ENCODE measurements at places on chromosomes 4 and X.

DNA sequence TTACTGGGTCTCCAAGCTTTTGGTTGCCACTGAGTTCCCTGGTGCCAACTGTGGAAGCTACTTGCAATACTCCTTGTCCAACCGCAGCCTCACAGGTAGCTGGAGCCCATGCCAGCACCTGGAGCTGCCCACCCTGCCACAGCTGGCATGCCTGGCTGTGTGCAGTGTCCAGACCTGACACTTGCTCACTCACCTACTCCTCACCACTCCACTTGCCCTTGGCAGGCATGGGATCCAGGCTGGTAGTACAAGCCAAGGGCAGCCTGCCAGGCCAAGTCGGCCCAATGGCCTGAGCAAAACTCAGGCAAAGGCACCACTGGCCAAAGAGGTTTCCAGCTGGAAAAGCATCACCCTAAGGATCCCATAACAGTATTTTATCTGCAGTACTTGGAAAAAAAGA, 246.3 kb downstream of the PDGFC start:
- DNase-seq: peak; percentile 70

DNA sequence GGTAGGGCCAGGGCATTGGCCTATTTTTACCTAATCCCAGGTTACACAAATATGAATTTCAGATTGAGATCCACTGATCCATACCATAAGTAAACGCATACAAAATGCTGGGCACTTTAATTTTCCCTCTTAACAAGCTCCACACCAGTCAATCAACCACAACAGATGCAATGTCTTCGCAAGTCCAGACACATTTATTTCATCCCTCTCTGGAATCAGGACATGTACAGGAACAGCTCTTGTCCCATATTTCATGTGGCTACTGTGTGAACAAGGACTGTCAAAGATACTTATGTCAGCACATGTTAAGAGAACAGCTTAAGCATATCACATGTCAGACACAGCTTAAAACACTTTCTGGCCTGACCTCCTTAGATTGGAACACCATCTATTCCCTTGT, 145.9 kb downstream of the PPP3CA start:
- no peak for DNase-seq

GRCh38 chrX:125203737-125204578, 115.7 kb upstream of the TEX13C start:
- peak; percentile 57 for DNase-seq

- DNase-seq: no peak
These were observed 1160.0 kb downstream of the ADGRL3 start for GRCh38 chr4:62360156-62360545.

- no peak for DNase-seq
These were observed 1070.4 kb upstream of the ADGRL3 start for GRCh38 chr4:60129740-60130139.

- no peak for DNase-seq
These were observed 2.9 kb downstream of the IDH3G start for GRCh38 chrX:153791104-153791852.

DNA sequence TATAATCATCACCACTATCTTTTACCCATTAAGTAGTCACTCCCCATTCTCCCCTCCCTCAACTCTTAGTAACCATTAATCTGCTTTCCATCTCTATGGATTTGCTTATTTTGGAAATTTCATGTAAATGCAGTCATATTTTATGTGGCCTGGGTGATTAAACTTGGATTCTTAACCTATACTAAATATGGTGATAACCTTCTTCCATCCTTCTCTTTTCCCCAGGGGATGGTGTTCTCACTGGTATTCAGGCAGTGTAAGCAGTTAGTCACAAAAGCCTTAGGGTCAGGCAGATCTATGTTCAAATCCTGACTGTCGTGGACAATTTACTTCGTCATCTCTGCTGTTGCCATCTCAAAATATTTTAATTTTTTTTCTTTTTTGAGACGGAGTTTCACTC, 29.6 kb downstream of the RAB40AL start:
- DNase-seq: no peak

DNA sequence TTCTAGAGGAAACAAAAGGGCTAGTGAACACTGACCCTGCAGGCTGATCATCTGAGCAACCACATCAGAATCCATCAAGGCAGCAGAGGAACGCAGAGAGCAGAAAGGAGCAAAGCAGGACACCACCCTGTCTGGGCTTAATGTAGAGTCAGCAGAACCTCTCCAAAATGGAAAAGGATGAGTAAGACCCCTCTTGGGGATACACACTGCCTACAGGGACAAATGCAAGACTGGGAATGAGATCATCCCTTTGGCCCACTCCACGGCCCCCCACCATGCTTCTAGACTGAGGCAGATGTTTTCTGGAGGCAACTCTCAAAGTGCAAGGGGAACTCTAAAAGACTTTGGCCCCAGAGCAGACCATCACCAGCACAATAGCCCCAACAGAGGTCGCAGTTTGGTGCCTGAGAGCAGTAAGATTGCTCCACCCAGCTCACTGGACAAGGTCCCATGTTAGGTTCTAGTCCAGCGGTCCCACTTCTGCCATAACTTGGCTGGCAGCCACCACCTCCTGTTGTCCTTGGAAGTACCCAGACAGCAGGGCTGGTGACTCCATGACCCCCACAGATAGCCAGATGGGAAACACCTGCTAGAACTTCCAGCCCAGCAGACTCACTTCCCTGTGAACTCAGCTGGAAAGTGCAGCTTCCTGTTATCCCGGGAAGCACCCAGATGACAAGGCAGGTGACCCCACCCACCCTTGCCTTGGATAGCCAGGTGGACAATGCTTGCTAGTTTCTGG, 372.7 kb downstream of the INPP4B start:
- DNase-seq: peak; percentile 35

- no peak for DNase-seq
These were observed 297.0 kb upstream of the CLNK start for GRCh38 chr4:10981576-10981975.

Measured in heart left ventricle (tissue), 16 donors.